ENCODE measurements at places on chromosomes 5 and 9. TPM values are rescaled to one million over a fixed set of nuclear protein-coding genes. Genes with fewer than 3 reads are reported as not detected.

- DNase-seq = peak; percentile 39
Observed at GRCh38 chr5:170466988-170467707, 36.7 kb upstream of the KCNIP1 start.

- no peak for DNase-seq
Observed at GRCh38 chr5:140631036-140631417, 1.9 kb downstream of the CD14 start.

- DNase-seq = no peak
Observed at GRCh38 chr9:124300312-124300711, 42.6 kb downstream of the NEK6 start.

GRCh38 chr9:70921136-70921535 is 200.3 kb downstream of the TRPM3 start:
- DNase-seq = no peak

DNA sequence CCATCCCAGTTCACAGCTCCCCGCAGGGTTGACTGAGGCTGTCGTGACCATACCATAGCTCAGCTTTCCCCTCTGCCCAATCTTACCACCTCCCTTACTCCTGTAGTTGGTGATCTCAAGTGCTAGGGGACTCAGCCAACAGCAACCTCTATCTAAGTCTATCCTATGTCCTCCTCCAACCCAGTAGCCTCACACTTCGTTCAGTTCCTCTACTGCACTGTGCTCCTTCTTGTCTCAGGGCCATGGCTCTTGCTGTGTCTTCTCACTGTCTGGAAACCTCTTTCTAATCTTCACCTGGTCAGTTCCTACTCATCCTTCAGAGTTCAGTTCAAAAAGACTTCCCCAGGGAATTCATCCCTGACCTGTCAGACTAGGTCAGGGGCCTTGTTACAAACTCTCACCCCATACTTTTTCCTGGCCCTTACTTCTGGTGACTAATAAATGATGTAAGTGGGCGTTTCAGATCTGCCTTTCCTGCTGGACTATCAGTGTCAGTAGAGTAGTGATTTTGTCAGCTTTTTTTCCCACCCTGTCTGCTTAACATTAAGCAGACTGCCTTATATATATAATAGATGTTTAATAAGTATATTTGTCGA is 53.6 kb upstream of the NR3C1 start:
- no peak for DNase-seq

GRCh38 chr5:128667152-128667551 is 129.1 kb upstream of the FBN2 start:
- DNase-seq = no peak

DNA sequence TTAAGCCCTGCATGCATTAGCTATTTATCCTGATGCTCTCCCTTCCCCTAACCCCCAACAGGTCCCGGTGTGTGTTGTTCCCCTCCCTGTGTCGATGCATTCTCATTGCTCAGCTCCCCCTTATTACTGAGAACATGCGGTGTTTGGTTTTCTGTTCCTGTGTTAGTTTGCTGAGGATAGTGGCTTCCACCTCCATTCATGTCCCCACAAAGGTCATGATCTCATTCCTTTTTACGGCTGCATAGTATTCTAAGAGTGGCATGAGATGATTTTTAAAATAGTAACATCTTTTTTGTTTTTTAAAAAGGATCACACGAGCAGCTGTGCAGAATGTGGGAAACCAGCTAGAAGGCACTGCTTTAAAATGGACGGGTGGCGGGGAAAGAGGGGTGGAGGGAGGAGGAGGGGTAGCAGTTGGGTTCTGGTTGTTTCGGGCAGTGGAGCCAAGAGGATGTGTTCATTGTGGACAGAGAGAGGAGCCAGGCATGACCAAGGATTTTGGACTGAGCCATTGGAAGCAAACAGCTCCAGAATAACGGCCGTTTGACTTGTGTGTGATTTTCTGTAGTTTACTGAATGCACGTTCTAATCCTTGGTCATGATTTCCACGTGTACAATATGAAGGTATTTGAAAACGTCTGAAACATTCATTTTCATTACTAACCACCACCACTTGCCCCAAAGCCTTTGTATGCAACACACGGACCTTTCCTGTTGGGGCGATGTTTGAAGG is 1.7 kb upstream of the TENT4A start:
- DNase-seq = no peak

- DNase-seq = peak; percentile 26
Observed at GRCh38 chr9:122364783-122365150, 6.1 kb upstream of the PTGS1 start.

- DNase-seq = no peak
Observed at GRCh38 chr5:36689225-36689624, 82.8 kb downstream of the SLC1A3 start.

GRCh38 chr9:88673886-88674285 is 138.9 kb downstream of the NXNL2 start:
- no peak for DNase-seq

- no peak for DNase-seq
Observed at GRCh38 chr5:354581-355378, 33.3 kb downstream of the AHRR start.

DNA sequence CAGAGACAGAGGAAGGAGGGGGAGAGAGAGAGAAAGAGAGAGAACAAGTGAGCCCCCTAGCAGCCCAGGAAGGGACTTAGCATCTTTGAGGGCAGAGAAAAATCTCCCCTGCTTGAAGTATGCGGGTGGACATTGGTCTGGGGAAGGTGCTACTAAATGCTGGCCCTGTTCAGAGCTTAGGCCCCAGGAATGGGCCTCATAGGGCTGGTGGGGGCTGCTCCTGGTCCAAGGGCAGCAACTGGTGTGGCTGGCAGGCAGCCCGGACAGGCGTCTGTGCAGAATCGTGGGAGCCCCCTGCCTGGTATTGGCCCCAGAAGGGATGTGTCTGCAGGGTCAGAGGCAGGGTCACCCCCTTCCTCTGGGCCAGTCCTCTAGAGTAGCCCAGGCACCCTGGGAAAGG is 47.8 kb upstream of the SUSD3 start:
- DNase-seq = no peak

- DNase-seq = no peak
Observed at GRCh38 chr5:169192536-169192935, 108.4 kb downstream of the SLIT3 start.

DNA sequence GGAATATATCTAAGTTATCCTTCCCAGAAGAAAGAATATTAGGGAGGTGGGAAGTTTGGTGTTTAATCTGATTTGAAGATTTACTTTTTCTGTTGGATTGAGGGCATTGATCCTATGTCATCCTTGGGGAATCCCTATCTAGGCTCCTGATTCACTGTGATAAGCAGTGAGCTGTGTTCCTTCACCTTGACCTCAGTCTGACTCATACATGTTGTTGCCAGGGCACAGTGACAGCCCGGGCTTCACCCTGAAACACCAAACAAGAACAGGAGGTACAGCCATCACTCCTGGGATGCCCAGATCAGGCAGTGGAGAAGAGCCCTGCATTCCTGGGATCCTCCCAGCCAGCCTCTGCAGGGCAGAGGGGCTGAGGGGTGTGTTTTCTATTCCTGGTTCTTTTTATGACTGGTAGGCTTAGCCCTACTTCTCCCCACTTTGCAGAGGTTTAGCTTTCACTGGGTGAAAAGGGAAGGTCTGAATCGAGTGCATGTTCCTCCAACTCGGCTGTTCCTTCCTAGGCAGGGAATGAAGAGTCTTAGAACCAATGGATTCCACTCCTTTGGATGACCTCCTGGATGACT is 3.1 kb upstream of the FAM53C start:
- DNase-seq = no peak

- peak; percentile 58 for DNase-seq
Observed at GRCh38 chr5:53749621-53750020, 189.2 kb downstream of the NDUFS4 start.

DNA sequence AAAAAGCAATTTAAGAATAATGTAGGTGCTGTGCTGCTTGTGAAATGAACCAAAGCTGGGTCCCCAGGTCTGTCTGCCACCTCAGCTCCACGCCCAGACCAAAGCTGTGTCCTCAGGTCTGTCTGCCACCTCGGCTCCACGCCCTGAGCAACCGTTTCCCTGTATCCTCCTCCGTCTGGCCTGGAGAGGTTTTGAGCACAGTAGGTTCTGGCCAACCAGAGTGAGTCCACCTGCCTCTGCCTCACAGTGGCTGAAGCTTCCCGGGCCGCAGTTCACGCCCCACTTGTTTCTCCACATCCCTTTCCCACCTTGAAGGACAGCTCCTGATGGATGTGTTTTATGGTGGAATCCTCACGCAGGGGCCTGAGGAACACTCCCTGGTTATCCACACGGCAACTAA is 120.5 kb downstream of the ADAMTS2 start:
- no peak for DNase-seq

GRCh38 chr9:136337416-136338395 is 10.4 kb downstream of the GPSM1 start:
- DNase-seq = no peak

DNA sequence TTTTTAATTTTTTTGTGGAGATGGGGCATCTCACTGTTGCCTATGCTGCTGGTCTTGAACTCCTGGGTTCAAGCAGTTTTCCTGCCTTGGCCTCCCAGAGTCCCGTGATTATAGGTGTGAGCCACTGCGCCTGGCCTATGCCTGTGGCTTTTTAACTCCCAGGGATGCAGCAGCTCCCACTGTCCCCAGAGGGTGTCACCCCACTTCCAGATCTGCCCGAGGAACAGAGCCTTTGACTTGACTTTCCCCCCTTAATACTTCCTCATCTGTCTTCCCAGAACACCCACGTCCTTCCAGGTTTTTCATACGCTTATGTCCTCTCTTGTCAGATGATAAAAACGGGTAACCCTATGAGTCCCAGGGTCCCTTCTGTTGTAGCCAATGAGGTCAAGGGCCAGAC is 7.6 kb upstream of the PRRC2B start:
- DNase-seq = no peak

Gene PGM5
- 8.7 TPM for polyA plus RNA-seq

Gene SPINK6
- not detected for polyA plus RNA-seq

Gene CACFD1
- 15.8 TPM for polyA plus RNA-seq

All from BJ (cell line).